IPS DF 19.7 (cell line): ENCODE measurements at places on chromosomes 12 and 14.
A peak's percentile ranks its signal among the peaks of the same experiment; 100 is the strongest.

- no peak for DNase-seq
These were observed 30.0 kb upstream of the GRIP1 start for GRCh38 chr12:66708704-66709456.

DNA sequence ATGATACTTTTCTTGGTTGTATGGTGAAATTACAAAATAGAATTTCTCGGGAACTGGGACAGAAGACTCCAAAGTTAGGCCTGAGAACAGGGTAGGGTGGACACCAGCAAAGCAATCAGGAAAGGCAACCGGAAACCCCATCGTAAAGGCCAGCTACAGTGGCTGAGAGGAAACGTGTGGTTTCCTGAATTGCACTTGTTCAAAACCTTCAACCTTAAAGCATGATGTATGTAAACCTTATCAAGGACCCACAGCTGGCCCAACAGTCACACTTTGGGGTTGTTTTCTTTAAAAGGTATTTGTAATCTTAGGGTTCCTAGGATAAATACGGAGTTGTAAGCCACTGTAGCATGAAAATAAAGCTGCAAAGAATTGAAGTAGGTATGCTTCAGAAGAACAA is 2.2 kb upstream of the PTGDR start:
- DNase-seq = no peak

- no peak for DNase-seq
These were observed 74.1 kb downstream of the CACNA1C start for GRCh38 chr12:2126676-2127406.

DNA sequence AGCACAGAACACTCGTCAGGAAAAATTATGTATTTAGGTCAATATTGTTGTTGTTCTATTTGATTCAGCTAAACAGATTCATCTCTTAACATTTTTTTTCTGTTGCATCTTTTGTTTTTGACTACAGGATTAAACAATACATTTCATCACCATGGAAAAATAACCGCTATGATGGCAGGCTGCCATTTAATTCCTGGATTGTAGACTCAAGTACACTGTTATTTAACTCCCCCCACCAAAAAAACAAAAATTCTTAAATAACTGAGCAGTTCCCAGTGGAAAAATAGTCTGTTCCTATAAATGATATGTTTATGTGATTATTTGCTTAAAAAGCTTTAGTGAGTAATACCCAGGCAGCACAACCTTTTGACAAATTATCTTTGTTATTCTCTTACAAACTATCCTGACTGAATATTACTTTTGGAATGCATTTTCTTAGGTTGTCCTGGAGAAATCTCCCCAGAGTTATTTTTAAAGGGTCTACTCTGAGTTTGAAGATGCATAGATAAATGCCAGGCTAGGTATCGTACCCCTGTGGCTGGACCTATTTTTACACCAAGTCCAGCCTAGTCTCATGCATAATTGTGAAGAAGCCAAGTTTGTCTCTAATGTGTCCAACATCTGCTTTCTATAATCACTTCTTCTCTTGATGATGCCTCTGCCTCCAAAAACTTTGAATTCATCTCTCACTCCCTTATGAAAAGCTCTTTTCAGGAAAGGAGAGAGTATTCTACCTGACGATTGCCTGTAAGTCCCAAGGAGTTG is 3.7 kb downstream of the KERA start:
- no peak for DNase-seq

DNA sequence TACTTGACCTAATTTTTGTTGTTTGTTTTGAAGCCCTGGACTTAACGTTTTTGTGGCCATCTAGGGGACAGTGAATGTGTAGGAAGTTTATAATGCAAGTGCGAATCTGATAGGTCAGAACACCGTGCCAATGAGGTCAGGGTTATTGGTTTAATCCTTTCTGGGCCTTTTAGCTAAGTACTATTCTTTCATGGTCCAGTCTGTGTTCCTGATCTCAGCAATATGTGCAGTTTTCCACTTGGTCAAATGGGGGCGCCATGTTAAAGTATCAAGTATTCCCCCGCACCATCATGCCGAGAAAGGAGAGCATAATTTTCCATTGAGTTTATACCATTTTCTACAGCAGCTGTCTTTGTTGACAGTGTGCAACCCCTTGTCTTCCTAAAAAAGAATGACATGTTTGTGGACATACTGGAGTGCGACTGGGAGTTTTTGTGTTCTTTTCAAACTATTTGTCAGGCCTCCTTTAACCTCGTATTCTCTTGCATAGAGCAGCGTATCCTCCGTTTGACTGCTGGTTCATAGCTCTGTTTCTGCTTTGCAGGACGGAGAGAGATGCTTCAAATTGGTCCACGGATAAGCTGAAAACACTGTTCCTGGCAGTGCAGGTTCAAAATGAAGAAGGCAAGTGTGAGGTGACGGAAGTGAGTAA is 1.3 kb downstream of the AHSA1 start:
- peak; percentile 28 for DNase-seq

- no peak for DNase-seq
These were observed 36.7 kb downstream of the ZFYVE1 start for GRCh38 chr14:72990171-72990570.

GRCh38 chr14:105891221-105891602 is 364.8 kb downstream of the TMEM121 start:
- DNase-seq = no peak

DNA sequence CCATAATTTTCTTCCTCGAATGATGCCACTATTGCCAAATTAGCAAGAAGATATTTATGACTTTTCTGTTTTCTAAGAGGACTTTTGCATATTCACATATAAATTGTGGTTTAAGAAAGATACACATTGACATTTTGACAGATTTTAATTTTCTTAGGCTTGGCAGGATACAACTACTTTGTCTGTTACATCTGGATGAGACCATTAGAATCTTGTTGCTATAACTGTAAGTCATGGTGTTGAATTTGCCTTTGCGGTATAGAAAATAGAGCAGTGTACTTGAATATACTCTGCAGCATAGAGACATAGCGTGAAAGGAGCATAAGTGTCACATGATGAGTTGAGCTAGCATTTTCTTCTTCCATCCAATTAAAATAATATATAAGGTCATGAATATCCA is 169.3 kb downstream of the FUT8 start:
- DNase-seq = no peak

GRCh38 chr12:38662829-38663228 is 242.6 kb downstream of the CPNE8 start:
- no peak for DNase-seq

DNA sequence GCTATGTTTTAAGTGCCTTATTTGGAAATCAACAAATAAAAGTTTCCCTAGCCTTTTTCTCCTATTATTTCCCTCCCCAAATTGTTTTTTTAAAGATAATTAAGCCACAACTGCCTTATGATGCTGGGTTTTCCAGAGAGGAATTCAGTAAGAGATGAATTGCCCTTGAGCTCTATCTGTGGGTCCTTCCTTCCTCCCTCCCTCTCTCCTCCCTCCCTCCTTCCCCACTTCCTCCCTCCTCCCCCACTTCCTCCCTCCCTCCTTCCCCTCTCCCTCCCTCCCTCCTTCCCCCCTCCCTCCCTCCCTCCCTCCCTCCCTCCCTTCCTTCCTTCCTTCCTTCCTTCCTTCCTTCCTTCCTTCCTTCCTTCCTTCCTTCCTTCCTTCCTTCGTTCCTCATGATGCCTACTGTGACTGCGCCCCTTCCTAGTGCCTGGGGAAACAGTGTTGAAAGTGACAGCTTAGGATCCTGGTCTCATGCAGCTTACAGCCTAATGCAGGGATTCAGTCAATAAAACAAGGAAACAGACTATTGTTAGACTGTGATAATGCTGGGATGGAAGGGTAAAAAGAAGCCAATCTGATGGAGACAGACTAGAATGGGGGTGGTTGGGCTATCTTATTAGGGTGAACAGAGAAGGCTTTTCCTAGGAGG is 1417.1 kb downstream of the AACS start:
- no peak for DNase-seq

DNA sequence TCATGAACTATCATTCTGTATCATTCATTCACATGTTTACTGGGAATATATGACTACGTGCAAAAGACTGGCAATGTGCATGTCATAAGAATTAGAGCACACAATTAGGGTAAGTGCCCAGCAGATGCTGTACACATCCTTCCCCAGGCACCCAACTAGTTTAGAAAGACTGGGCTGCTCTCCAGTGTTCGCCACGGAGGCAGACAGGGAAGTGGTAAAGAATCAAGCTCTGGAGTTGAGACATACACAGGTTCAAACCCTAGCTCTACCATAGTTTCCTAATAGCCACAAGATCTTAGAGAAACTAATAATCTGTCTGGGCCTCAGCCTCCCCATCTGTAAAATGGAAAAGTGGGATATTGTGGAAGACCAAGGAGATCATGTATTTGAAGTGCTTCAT is 6.8 kb downstream of the TMCC3 start:
- no peak for DNase-seq

- DNase-seq = no peak
These were observed 3.3 kb downstream of the SP1 start for GRCh38 chr12:53383258-53383657.

GRCh38 chr12:96303653-96304052 is 96.6 kb downstream of the CDK17 start:
- DNase-seq = no peak

- DNase-seq = no peak
These were observed 310 bp downstream of the BICDL1 start for GRCh38 chr12:119989361-119989730.

DNA sequence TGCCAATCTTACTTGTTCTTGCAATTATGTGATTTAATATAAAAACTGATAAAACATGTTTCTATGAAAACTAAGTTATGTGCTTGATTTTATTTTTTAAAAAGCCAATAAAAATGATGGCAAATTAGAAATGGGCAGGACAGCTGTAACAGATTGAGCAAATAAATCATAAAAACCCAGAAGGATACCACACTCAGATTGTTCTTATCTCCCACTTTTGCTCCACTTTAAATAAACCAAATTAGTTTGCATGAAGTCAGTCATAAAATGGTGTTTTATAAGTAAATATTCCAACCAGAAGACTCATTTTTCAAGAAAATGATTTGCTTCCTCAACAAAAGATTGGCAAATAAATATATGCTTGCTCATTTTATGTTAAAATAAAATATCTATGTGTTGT is 307.9 kb upstream of the G2E3 start:
- no peak for DNase-seq

DNA sequence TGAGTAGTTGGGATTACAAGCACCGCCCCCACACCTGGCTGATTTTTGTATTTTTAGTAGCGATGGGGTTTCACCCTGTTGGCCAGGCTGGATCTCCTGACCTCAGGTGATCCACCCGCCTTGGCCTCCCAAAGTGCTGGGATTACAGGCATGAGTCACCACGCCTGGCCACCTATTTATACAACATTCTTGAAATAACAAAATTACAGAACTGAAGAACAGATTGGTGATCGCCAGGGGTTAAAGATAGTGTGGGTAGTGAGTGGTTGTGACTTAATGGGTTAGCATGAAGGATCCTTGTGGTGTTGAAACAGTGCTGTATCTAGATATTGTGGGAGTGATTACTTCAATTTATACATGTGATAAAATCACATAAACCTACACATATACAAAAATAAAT is 7.4 kb downstream of the GLIPR1L1 start:
- no peak for DNase-seq

DNA sequence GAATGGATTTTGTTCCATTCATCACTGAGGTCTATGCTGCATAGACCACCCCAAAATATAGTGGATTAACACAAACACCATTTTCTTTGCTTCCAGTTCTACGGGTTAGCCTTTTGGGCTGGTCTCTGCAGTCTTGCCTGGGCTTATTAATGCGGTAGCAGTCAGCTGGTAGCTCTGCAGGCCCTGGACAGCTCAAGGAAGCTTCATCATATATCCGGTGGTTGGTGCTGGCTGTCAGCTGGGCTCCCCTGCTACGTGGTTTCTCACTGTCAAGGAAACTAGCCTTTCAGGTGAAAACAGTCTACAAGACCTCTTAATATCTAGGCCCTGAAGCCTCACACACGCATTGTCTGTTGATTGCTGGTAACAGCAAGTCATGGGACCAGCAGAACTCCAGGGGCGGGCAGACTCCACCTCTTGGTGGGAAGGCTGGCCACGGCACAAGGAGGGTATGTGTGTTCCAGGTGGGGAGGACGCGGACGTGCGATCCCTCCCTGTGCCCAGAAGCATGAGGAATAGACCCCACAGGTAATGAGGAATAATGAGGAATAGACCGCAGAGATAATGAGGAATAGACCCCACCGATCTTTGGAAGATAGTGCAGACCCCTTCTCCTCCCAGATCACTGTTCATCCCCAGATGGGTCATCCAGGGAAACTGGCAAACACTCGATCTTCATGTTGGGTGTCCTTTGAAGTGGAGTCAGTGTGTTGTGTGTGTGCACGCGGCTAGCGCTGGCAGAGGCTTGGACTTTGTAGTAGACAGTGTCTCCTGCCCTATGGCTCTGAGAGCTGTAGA is 13.3 kb downstream of the TSPAN9 start:
- DNase-seq = no peak

DNA sequence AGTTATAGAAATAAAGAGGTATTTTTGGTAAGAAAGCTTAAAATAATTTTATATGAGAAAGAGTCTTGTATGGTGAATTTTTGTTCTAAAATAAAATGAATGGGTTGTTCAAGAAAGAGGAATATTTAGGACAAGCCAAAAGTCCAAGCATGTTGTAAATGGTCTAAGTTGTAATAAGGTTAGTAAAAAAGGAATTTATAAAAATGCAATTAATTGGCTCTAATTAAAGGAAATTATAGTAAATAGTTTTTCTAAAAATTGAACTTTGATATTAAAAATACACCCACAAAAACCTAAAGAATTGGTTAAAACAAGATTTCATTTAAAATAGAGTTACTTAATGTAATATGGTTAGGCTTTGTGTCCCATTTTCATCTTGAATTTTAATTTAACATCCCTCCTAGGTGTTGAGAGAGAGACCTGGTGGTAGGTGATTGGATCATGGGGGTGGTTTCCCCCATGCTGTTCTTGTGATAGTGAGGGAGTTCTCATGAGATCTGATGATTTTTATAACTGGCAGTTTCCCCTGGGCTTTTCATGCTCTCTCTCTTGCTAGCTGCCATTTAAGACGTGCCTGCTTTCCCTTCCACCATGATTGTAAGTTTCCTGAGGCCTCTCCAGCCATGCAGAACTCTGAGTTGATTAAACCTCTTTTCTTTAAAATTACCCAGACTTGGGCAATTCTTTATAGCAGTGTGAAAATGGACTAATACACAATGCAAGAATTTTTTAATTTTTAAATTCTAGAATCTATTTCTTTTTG is 13.0 kb downstream of the SLC22A17 start:
- DNase-seq = no peak

- DNase-seq = no peak
These were observed 479.2 kb downstream of the RPS29 start for GRCh38 chr14:49106741-49107667.

DNA sequence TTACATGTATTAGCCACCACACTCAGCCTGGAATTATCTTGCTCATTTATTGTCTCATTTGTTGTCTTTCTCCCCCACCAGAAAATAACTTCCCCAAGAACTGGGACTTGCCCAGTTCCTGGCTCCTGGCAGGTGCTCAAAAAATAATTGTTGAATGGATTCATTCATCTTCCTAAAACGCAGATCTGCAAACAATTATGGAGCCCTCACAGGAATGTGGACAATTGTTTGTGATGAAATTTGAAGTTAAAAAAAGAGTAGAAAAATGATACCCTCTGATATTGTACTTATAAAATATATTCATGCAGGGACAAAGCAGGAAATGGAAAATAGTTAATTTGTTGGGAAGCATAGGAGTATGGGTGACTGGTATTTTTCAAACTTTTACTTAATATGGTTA is 60.7 kb upstream of the MAP1LC3B2 start:
- DNase-seq = no peak
